ENCODE measurements at places on chromosomes 4 and X.

- no peak for DNase-seq
Observed at GRCh38 chr4:62816566-62816965, 1592.7 kb downstream of the TECRL start.

GRCh38 chr4:76476571-76476970 is 41.5 kb downstream of the SHROOM3 start:
- no peak for DNase-seq

- DNase-seq, result no peak
Observed at GRCh38 chrX:145405012-145405411, 157.7 kb downstream of the SPANXN1 start.

GRCh38 chr4:29927895-29928294 is 792.3 kb upstream of the PCDH7 start:
- DNase-seq, result no peak

DNA sequence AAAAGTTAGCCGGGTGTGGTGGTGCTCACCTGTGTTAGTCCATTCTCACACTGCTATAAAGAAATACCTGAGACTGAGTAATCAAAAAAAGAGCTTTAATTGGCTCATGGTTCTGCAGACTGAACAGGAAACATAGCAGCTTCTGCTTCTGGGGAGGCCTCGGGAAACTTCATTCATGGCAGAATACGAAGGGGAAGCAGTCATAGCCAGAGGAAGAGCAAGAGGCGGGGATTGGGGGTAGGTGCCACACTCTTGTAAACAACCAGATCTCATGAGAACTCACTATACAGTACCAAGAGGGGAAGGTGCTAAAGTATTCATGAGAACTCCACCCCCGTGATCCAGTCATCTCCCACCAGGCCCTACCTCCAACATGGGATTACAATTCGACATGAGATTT is 64.1 kb downstream of the BEND4 start:
- no peak for DNase-seq

- no peak for DNase-seq
Observed at GRCh38 chr4:3399277-3400194, 42.2 kb upstream of the HGFAC start.

- no peak for DNase-seq
Observed at GRCh38 chr4:7179158-7179557, 13.2 kb upstream of the SORCS2 start.

- DNase-seq, result no peak
Observed at GRCh38 chr4:183390374-183390773, 54.1 kb upstream of the CDKN2AIP start.

GRCh38 chr4:165515201-165515600 is 136.4 kb downstream of the CPE start:
- no peak for DNase-seq

GRCh38 chrX:119093991-119094735 is 21.4 kb downstream of the CT47C1 start:
- DNase-seq, result no peak

DNA sequence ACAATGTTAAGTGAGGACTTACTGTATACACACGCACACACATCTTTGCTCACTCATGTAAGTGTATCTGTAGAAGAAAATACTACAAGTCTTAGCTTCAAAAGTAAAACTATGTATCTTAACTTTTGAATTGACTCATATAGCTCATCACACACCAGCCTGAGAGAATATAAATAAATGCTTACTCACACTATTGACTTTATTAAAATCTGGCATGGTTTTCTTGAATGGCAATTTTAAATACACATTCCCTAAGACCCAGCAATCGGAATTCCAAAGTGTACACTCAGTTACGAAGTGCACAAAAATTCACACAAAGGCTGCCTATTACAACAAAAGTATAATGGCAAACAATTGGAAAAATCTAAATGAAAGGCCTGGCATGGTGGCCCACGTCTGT is 2.0 kb downstream of the ERCC6L start:
- DNase-seq, result no peak

- DNase-seq, result no peak
Observed at GRCh38 chr4:83216959-83217683, 67.5 kb downstream of the COQ2 start.

- peak; percentile 32 for DNase-seq
Observed at GRCh38 chrX:130575831-130576389, 174.1 kb downstream of the RBMX2 start.

DNA sequence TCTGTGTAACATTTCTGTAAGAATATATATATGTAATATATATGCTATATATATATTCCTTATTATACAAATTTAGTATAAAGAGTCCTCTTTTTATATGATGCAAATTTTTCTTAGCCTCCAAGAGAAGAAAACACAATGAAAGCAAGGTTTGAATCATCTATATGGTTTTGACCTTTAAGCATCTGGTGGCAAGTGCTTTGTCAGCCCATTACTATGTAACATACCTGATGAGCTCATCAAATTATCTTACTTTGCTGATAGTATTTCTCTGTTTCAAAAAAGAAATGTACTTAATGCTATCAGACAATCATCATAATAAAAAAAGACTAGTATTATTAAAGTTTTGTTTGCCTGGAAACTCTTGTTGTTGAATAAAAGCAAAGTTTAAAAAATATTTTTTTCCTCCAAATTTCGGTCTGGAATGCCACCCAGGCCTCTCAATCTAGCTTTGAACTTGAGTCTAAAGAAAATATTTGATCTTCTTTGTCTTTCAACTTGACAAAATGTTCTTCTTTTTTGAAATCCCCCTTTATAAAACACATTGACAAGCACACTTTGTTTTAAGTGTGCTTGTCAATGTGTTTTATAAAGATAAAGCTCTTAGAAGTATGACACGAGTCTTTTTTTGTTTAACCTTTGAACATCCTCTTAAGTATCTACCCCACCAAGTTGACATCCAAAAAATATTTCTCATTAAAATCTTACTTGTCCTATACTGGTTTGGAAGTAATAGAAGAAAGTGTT is 26.2 kb downstream of the ZNF330 start:
- DNase-seq, result no peak

- no peak for DNase-seq
Observed at GRCh38 chrX:133419911-133420310, 4.6 kb upstream of the GPC4 start.

DNA sequence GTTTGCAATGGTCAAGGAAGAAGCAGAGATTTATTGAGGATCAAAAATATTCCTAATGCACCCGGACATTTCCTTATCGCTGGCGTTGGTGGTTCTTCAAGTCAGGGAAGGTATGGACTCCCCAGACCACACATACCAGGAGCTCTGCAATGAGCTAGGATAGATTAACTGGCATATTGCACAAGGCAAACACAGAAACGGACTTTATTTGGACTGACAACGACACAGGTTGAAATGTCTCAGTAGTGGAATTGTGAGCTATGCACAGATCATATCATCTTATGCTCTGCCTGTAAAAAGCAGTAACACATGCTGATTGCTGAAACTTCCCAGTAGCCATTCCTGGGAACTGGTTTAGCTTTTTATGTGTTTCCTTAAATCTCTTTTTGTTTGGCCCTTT is 1.7 kb downstream of the TSPAN7 start:
- DNase-seq, result no peak

- no peak for DNase-seq
Observed at GRCh38 chr4:168928346-168928745, 81.7 kb downstream of the CBR4 start.

GRCh38 chrX:126658447-126658846 is 105.8 kb upstream of the DCAF12L1 start:
- DNase-seq, result no peak

DNA sequence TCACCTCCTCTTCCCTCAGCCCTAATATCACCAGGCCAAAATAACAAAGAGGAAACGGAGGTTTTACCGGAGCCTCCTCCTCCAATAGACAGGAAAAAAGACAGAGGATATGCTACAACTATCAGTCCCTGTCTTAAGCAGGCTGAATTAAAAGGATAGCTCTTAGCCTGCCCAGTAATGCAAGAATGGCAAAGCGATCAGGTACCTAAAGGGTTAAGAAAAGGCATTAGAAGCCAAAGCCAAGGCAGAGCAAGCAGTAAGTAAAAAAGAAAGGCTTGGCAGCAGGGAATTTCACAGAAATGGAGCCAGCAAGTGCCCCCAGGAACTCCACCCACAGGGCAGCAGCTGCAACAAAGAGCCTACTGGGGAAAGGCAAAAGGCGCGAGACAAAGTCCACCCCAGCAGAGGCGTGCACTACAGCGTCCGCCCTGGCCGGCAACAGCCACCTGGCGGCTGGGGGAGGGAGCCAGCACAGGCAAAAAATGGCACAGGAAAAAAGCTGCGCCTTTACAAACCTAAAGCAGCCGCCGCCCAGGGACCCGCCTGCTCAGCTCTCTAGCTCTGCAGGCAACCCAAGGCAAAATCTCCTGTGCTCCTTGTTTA is 220.6 kb upstream of the ZC4H2 start:
- no peak for DNase-seq
